ENCODE measurements at places on chromosomes 4 and X.

DNA sequence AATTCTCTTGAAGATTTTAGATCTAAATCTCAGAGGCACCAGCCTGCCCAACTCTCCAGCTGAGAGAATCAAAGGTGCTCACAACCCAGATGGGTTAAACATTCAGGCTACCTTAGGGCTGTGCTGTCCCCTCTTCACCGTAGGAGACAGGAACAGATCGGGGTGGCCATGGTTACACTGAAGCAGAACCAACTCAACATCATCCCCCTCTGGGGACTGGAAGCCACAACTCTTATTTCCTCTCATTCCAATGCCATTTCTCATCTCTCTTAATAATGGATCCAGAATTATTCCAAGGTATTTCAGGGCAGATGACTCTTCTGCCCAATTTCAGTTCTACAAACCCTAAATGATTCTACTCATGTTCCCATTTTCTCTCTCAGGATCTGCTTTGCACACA, 109.7 kb downstream of the NKX6-1 start:
- DNase-seq, result no peak

- DNase-seq, result no peak
Measured at GRCh38 chr4:72767618-72768302, 198.7 kb upstream of the ADAMTS3 start.

DNA sequence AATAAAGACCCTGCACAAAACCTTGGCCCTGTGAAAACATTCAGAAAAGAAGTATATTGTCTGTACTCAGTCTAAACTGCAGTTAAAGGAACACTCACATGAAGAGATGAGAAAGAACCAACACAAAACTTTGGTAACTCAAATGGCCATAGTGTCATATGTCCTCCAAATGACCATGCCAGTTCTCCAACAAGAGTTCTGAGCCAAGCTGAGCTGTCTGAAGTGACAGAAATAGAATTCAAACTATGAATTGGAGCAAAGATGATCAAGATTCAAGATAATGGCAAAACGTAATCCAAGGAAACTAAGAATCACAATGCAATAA, 739.3 kb upstream of the NDST4 start:
- no peak for DNase-seq

GRCh38 chr4:15882675-15883086, 55.9 kb downstream of the FGFBP1 start:
- peak; percentile 28 for DNase-seq

DNA sequence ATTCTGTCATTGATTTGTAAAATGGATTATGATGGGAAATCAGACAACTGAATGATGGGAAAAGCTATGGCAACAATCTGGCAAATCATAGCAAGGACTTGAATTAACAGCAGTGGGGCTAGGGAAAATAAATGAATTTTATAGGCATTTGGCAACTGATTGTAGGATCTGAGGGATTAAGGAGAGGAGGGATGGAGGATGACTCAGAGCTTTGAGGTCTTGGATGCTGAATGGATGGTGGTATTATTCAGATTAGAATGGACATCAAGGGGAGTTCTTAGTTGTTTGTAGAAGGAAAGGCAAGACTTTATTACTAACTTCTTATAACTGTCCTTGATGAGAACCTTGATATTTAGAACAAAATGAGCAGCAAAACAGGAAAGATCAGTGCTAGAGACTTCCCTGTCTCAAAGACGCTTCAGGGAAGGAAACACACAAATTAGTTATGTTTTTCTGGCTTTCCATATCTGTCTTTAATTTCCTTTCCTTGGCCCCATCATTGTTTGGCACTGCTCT, 51.4 kb upstream of the HHIP start:
- DNase-seq, result no peak

DNA sequence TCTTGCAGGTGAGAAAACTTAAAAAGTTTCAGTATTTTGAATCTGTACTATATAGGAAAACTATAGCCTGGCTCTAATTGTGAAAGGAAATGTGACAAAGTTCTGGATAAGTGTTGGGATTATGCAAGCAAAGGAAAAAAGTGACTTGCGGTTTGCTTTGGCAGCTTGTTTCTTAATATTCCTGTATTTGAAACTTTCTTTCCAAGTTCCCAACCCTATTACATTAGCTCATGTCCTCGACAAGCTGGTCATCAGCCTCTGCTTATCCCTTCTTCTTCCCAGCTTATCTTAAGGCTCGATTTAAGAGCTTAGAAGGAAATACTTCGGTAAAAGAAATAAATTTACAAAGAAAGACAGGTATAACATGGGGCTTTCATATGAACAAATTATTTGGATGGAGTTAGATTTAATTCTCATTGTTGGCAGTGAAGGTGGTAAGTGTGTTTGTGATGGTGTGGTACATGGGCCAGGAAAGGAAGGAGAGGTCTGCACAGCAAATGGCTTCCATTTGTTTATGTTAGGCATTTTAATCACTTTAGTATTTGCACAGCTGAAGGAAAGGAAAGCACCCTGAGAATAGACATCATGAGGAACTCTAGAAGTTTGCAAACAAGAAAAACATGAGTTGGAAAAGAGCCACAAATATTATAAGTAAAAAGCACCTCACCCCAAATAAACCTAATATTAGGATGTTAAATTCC, 5.1 kb upstream of the MYOZ2 start:
- DNase-seq, result no peak

DNA sequence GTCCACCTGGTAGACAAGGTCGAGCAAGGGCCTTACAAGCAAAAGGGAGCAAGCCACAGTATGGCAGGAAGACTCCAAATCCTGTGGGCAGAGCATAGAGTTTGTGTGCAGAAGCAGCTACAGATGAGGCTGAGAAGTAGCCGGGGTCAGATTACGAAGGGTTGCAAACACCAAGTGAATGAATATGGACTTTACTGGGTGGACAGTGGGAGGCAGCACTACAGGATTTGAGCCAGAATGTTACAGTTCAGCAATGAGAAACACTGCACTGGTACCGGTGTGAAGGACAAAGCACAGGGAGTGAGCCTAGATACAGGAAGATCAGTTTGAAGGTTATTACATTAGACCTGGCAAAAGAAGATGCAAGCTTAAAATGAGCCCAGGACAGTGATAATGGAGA, 46.1 kb upstream of the HOPX start:
- no peak for DNase-seq

- DNase-seq, result no peak
Measured at GRCh38 chr4:144578681-144579080, 67.3 kb upstream of the HHIP start.

DNA sequence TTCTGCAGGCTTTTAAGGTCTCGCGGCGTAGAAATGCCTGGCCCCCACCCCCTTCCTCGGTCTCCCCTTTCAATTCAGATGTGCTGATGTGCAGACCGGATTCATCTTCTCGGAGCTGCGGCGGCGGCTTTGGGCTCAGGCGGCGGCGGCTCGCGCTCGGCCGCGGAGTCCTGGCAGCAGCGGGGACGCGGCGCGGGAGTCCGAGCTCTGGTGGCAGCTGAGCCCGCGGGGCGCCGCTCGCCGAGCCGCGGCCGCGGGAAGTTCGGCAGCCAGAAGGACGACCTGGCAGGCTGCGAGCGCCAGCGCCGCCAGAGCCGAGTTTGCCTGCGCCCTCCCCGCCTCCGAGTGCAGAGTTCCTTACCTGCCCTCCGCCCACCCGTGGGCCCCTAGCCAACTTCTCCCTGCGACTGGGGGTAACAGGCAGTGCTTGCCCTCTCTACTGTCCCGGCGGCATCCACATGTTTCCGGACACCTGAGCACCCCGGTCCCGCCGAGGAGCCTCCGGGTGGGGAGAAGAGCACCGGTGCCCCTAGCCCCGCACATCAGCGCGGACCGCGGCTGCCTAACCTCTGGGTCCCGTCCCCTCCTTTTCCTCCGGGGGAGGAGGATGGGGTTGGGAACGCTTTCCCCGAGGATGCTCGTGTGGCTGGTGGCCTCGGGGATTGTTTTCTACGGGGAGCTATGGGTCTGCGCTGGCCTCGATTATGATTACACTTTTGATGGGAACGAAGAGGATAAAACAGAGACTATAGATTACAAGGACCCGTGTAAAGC, 448 bp downstream of the TLL1 start:
- no peak for DNase-seq

- no peak for DNase-seq
Measured at GRCh38 chr4:2843941-2844584, 419 bp downstream of the ADD1 start.

- DNase-seq, result no peak
Measured at GRCh38 chr4:7924163-7924562, 15.5 kb downstream of the AFAP1 start.

DNA sequence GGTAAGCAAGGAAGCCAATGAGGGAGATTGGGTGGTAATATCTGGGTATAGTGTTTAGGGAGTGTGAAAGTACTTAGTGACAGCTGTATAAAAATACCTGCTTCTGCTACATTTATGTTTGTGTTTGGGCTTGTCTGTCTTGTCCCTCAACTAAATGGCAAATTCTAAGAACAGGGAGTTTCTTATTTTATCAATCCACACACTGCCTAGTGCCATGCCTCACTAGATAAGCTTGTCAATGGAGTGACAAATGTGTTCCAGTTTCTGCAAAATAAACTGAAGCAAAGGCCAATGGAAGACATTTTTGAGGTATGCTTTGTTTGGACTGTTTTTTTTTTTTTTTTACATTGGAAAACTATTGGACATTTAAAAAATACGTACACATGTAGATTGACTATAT, 418.0 kb downstream of the SH2D1A start:
- DNase-seq, result no peak

DNA sequence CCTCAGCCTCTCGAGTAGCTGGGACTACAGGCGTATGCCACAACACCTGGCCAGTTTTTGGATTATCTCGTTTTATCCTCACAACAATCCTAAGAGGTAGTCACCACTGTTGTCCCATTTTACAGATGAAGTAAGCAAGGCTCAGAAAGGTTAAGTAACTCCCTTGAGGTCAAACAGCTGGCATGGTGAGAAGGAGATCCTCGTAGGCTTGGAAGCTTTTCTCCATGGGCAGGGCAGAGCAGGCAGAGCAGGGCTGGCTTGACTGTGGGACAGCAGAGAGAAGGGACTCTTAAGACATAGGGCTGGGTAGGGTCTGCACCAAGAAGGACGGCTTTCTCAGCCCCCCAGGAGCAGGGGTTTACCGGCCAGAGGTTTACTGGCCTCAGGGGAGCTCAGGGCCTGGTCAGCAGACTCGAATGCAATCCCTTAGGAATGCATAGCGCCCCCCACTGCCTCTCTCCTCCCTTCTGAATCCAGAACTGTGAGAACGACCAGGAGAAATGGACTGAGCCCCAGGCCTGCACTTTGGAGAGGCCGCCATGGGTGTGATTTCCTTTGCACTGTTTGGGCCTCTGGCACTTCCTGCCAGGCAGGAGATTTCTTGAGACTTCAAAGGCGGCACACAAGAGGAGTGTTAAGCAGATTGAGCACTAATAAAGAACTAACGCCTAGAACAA, 14.0 kb upstream of the CDKN2AIP start:
- no peak for DNase-seq

- DNase-seq, result no peak
Measured at GRCh38 chr4:3286335-3287175, 6.3 kb upstream of the RGS12 start.

DNA sequence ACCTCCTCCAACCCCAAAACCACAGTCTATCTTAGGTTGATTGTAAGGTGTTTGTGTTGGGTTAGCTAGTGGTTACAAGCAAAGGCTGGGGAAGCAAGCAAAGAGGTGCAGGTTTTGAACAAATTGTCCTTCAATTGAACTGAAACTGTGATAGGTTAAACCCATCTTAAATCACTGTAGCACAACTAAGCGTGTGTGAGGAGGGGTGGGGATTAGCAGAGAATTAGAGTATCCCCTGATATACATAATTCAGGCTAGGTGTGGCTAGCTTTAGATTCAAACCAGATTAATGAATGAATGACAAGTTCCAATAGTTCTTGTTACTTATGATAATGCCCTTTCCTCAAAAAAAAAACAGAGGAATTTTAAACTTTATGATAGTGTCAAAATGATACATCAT, 191.0 kb upstream of the POF1B start:
- no peak for DNase-seq

DNA sequence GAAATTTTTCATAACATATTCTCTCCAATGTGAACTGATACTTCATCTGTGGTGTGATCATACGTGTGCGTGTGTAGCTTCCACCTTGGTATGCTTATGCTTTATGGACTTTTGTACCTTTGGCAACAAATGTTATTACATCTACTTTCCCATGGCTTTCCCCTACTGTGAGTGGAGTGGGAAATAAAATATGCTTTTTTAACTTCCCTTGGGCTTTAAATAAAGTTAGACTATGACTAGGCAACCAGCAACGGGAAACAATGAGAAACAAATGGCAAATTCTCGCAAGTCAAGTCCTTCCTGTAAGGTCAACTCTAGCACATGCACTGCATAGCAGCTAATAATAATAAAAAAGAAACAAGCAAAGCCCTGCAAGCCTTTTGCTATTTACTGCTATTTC, 205.0 kb upstream of the PDE5A start:
- DNase-seq, result no peak
